ENCODE measurements at places on chromosomes 6 and 20.

- no peak for DNase-seq
Measured at GRCh38 chr20:43911066-43911465, 3.6 kb upstream of the TOX2 start.

- no peak for DNase-seq
Measured at GRCh38 chr20:48175261-48175660, 390.0 kb upstream of the SULF2 start.

GRCh38 chr6:30998785-30999184 lies 11.5 kb upstream of the MUC22 start:
- no peak for DNase-seq

DNA sequence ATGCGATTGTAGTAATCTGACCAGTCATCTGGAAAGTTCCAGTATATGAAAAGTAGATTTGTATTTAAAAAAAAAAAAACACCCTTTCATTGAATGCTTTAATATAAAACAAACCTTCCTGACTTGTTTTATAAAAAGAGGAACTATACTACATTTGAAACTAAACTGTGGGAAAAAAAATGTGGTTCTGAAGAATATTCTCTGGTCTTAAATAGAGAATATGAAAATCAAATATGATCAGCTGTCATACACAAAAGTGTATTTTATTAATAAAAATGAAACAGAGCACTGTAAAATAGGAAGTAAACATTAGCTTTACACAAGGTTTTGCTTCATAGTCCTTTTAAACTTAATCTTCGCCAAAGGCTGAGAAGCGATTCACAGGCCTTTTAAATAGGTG lies 25.3 kb upstream of the CD83 start:
- DNase-seq, result no peak

DNA sequence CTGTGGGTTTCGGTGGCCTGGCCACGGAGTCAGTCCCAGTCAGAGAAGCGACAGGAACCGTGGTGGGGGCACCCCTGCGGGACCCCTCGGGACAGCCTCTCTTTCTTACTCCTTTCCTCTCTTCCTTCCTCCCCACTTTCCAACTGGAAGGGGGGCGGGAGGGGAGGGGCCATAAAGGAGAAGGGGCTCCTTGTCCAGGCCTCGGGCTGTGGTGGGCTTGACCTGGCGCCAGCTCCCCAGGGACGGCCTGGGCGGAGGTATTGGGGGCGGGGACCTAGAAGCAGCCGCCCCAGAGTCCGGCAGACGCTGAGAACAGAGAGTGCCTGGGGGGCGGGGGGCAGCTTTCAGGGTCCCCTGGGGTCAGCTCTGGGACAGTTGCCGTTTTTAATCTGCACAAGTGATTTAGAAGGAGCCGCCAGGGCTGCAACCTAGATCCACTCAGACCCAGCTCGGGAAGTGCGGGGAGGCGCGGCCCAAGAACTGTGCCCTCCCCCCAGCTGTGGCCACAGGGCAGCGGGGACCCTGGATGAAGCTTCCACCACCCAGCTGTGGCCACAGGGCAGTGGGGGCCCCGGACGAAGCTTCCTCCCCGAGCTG lies 6.4 kb upstream of the ABHD16B start:
- DNase-seq, result no peak

GRCh38 chr6:135906542-135906941 lies 55.0 kb downstream of the PDE7B start:
- no peak for DNase-seq
